ENCODE measurements at places on chromosomes 6 and 20. TPM values are rescaled to one million over a fixed set of nuclear protein-coding genes. Genes with fewer than 3 reads are reported as not detected.

Gene CFB
- polyA plus RNA-seq, result 1.7 TPM

Gene SRPK1
- polyA plus RNA-seq, result 16.0 TPM

- DNase-seq, result no peak
Measured at GRCh38 chr6:73657201-73657600, 3.4 kb upstream of the SLC17A5 start.

DNA sequence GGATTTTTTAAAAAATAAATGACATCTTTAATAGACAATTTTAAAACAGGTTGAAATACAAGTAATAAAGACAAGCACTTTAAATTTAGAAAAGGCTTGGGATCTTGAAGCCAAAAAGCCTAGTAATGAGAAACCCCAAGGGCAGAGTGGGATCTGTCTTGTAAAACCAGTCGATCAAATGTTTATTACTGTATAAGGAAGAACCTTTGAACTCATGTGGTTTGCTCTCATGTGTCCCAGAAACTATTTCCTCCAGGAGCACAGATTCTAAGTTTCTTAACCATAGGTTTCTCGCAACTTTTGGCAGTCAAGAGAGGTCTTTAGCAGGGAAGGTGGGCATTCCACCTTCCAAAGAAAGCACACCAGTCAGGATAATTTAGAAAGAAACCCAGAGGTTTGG is 541.7 kb upstream of the BTBD3 start:
- no peak for DNase-seq

DNA sequence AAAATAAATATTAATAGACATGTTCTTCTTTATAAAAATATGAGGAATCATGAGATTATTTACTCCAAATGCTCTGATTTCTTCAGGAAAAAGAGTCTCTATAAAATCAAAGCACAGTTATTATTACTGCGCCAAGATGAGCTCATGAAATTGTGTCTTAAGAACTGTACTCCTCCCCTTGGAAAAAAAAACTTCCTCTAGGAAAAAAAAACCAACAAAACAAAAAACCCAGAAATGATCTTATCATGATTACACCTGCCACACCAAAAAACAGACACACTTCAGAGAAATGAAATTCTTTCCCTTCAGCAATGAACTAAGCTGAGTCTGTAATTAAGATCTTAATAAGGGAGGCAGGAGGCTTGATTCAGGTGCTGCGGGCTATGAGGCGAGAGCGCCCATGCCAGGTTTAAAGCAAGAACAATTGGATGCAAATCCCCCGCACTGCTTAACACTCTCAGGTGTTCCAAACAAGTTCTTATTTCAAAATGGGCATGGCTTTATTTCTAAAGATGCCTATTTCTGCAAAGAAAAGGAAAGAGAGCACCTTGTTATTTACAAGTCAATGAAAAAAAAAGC is 9.1 kb downstream of the NEDD9 start:
- no peak for DNase-seq

Data from hindlimb muscle (tissue), 1 donor.